Activated CD4-positive, alpha-beta T cell treated with anti-CD3 and anti-CD28 coated beads for 1 hour (primary cell): ENCODE measurements at places on chromosomes 6 and 20.

GRCh38 chr6:4349931-4350330, 214.6 kb upstream of the ECI2 start:
- no peak for DNase-seq

- no peak for DNase-seq
These were observed 232.0 kb upstream of the PMEPA1 start for GRCh38 chr20:57941604-57942381.

- no peak for DNase-seq
These were observed 173.3 kb upstream of the RSPO3 start for GRCh38 chr6:126945150-126945685.

DNA sequence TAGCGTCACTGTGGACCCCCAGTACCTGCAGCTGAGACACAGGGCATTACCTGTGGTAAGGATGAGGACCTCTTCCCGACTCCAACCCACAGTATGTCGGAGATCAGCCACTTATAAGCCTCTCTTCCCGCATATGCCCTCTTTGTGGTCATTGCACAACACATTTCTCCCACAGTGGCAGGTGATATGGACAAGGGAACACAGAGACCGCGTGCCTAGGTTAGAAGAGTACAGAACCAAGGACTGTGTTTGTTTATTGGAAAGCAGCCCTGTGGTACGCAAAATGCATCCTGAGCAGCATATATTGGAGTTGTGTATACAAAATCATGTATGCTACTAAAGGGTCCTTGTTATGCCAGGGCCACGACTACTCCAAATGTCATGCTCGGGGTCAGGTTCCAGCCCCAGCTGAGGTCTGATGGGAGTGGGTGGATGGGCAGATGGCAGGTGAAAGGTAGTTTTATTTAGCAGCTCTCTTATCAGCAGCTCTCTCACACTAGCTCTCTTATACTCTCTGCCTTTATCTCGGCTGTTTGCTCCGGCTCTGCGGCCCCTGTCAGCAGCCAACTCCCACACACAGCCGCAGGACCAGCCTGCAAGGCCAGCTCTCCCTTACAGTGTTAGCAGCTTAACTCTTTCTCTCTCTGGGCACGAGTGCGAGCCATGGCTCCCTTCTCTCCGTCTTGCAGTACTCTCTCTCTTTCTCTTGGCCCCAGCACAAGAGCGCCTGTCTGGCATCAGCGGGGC, 569.0 kb downstream of the KIF16B start:
- DNase-seq, result no peak

- no peak for DNase-seq
These were observed 118.1 kb downstream of the IRF4 start for GRCh38 chr6:509676-510075.

GRCh38 chr6:34082864-34083626, 62.8 kb downstream of the GRM4 start:
- no peak for DNase-seq

GRCh38 chr6:115835314-115835713, 225.4 kb downstream of the FRK start:
- DNase-seq, result no peak

DNA sequence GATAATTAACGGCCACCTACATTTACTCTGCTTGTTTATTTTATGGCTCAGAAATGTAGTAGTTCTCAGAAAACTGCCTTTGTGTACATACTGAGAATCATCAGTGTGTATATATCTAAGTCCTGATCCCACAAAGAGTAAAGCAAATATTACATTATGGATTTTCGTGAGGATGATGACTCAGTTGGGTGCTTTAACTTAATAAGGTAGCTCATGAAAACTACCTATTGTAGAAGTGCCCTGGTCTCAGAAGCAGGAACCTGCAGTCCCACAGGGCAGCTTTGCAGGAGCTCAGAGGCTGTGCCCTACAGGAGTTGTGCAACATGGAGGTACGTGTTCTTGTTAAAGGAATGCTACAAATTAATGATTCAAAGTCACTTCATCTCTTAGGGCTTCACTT, 108.2 kb downstream of the PLG start:
- no peak for DNase-seq

- DNase-seq, result no peak
These were observed 127.9 kb upstream of the MLIP start for GRCh38 chr6:53983301-53983700.

GRCh38 chr20:24160563-24161281, 172.1 kb upstream of the GGTLC1 start:
- no peak for DNase-seq

DNA sequence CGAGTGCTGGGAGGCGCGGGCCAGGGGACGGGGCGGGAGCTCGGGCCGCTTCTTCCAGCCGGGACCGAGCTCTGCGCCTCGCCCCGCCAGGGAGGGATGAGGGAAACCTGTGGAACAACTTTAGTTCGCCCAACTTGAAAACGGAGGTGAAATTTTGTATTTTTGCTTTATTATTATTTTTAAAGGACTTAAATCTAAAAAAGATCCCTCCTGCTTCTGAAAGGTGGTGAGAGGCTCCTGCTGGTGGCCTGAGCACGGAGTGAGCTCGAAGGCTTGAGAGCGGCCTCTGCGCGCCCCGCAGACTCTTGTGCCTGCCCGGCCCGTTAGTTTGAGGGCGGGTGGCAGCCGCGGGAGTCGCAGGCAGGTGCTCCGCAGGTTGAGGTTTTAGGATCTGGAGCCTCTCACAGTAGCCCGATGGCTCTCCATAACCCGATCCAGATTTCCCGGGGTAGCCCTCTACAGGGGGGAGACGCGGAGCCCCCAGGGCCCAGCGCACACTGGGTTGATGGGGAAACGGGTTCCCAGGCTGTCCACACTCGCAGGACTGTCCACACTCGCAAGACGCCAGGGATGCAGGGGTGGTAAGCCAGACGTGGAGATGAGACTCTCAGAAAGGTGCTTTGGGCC, 46.2 kb upstream of the SUPT3H start:
- no peak for DNase-seq

- no peak for DNase-seq
These were observed 30.7 kb downstream of the KIF25 start for GRCh38 chr6:168028181-168028580.

GRCh38 chr6:80145509-80145908, 39.0 kb downstream of the BCKDHB start:
- no peak for DNase-seq

- DNase-seq, result no peak
These were observed 5.9 kb downstream of the TUBB1 start for GRCh38 chr20:59025086-59025485.

- DNase-seq, result no peak
These were observed 88.0 kb upstream of the TULP1 start for GRCh38 chr6:35600659-35601125.

DNA sequence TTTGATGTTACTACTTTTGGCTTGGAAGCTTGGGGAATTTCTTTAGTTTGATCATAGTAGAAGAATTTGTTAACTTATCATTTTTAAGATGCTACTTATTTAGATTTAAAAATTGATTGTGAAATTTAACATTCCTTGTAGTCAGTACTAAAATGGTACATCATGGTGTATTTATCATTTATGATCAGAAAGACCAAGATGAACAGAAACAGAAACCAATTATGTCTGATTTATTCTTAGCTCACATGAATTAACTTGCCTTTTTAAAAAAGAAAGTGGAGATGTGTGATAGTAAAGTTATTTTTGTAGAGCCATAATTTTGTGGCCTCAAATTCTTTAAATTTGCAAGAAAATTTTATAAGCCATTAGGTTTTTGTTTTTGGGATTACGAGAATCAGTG, 77.6 kb downstream of the LIN28B start:
- no peak for DNase-seq

DNA sequence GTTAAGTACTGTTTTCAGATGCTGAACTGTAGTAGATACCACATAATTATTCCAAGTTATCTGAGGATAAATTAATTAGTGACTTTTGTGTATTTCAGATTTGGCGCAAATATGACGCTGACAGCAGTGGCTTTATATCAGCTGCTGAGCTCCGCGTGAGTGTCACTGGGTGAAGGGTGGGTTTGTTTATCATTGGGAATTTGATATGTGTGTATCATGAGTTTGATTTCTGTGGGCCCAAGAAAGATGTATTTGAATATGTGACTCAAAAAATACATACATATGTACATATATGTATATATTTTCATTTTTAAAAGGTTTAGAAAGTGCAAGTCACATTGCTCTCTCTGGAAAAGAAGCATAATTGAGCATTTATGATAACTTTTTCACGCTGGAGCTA, 17.4 kb downstream of the SCGN start:
- DNase-seq, result no peak
